Naive thymus-derived CD8-positive, alpha-beta T cell (primary cell): ENCODE measurements at places on chromosomes 1 and 21. TPM values are rescaled to one million over a fixed set of nuclear protein-coding genes. Genes with fewer than 3 reads are reported as not detected.

- peaks cover 24% of the 10 kb centered on the region for H3K27me3 ChIP-seq
- H3K36me3 ChIP-seq: no peaks in the 10 kb centered on the region
- no peak overlapping the region for H3K27ac ChIP-seq
- H3K4me3 ChIP-seq: no peak overlapping the region
Measured at GRCh38 chr1:234102583-234102982, 198.1 kb downstream of the SLC35F3 start.

PTGER3 gene
- total RNA-seq: 0.11 TPM

SLC41A1 gene
- 31.0 TPM for total RNA-seq

GRCh38 chr1:184036517-184036949 is 995 bp downstream of the COLGALT2 start:
- H3K27ac ChIP-seq: no peak overlapping the region
- peak overlapping the region; percentile 68 for H3K4me3 ChIP-seq
- no peaks in the 10 kb centered on the region for H3K36me3 ChIP-seq
- peak; percentile 14 for DNase-seq

- H3K36me3 ChIP-seq: no peaks in the 10 kb centered on the region
- no peak overlapping the region for H3K27ac ChIP-seq
- no peak overlapping the region for H3K4me3 ChIP-seq
- H3K27me3 ChIP-seq: peaks cover 47% of the 10 kb centered on the region
- no peaks in the 10 kb centered on the region for H3K4me1 ChIP-seq
- no peak for DNase-seq
Measured at GRCh38 chr1:15132965-15133364, 20.6 kb upstream of the TMEM51 start.

GRCh38 chr1:48093147-48093546 is 96.0 kb upstream of the TRABD2B start:
- H3K27me3 ChIP-seq: peaks cover 76% of the 10 kb centered on the region
- no peak overlapping the region for H3K27ac ChIP-seq
- H3K4me3 ChIP-seq: no peak overlapping the region
- no peaks in the 10 kb centered on the region for H3K36me3 ChIP-seq
- H3K4me1 ChIP-seq: peaks cover 7% of the 10 kb centered on the region

CRNN gene
- not detected for total RNA-seq

GRCh38 chr1:68954841-68955240 is 458.0 kb upstream of the DEPDC1 start:
- H3K27ac ChIP-seq: no peak overlapping the region
- H3K27me3 ChIP-seq: no peaks in the 10 kb centered on the region
- no peak overlapping the region for H3K4me3 ChIP-seq
- DNase-seq: no peak

C1orf141 gene
- total RNA-seq: not detected

CD55 gene
- 102 TPM for total RNA-seq

GRCh38 chr1:199909137-199909536 is 118.4 kb upstream of the NR5A2 start:
- no peaks in the 10 kb centered on the region for H3K4me1 ChIP-seq
- DNase-seq: no peak
- H3K36me3 ChIP-seq: no peaks in the 10 kb centered on the region
- H3K27me3 ChIP-seq: peaks cover 3% of the 10 kb centered on the region
- no peak overlapping the region for H3K27ac ChIP-seq

ZNF593OS gene
- not detected for total RNA-seq

DNA sequence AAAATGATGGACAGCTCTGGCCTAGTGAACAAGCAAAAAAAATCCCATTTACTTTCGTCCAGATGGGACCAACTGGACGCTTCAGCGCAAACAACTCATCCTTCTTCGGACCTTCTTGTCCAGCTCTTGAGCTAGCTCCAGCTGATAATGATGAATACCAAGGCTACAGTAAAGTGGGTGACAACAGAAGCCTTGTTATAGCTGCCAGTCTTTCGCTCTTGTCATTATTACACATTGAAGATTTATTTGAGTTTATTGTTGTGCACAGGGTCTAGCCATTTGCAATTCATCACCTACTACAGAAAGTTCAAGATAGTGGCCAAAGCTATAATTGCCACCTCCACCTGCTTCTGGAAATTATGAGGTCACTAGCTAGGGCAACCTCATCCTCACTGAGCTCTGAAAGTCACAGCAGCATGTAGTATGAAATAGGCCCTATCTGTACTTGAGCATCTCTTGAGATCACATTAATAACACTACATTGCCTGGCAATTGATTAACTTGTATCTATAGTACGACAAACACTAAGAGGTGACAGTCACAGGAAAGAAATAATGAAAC is 76.9 kb downstream of the GPATCH2 start:
- peaks cover 20% of the 10 kb centered on the region for H3K36me3 ChIP-seq
- no peak overlapping the region for H3K4me3 ChIP-seq
- no peak for DNase-seq
- H3K27ac ChIP-seq: no peak overlapping the region

GRCh38 chr1:171841931-171842761 is 848 bp downstream of the DNM3 start:
- no peak overlapping the region for H3K27ac ChIP-seq
- DNase-seq: no peak
- no peaks in the 10 kb centered on the region for H3K36me3 ChIP-seq
- peaks cover 15% of the 10 kb centered on the region for H3K4me1 ChIP-seq
- peaks cover 10% of the 10 kb centered on the region for H3K27me3 ChIP-seq

PTGFR gene
- not detected for total RNA-seq

NOTCH2 gene
- 65.2 TPM for total RNA-seq

- no peak overlapping the region for H3K4me3 ChIP-seq
- H3K4me1 ChIP-seq: no peaks in the 10 kb centered on the region
- DNase-seq: no peak
- H3K27me3 ChIP-seq: peaks cover 8% of the 10 kb centered on the region
Measured at GRCh38 chr1:56584910-56585528, 5.7 kb upstream of the PLPP3 start.

LRRC7 gene
- total RNA-seq: 1.5 TPM

- no peaks in the 10 kb centered on the region for H3K4me1 ChIP-seq
- no peak for DNase-seq
- no peaks in the 10 kb centered on the region for H3K27me3 ChIP-seq
- H3K4me3 ChIP-seq: no peak overlapping the region
- no peaks in the 10 kb centered on the region for H3K36me3 ChIP-seq
Measured at GRCh38 chr1:9835758-9836631, 12.2 kb upstream of the CLSTN1 start.

DNA sequence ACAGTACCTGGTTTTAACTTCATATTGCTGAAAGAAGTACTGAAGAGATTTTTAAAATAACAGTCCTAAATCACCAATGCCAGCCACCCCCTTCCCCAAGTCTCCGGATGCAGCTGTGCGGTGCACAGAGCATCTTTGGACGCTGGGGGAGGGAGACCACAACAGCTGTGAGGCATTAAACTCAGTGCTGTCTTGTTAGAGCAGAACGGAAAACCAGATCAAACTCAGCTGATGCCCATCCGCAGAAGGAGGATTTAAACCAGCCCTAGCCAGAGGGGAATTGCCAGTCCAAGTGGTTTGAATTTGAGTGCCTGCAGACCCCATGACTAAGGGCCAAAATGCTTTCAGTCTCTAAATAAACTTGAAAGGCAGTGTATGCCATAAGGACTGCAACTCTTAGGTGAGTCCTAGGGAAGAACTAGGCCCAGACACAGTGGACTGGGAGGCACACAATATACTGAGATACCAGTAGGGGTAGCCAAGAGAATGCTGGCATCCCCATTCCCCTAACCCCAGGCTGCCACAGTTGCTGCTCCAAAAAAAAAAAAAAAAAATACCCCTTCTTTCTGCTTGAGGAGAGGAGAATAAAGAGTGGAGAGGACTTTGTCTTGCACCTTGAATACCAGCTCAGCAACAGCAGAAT is 576.2 kb downstream of the NEGR1 start:
- no peaks in the 10 kb centered on the region for H3K4me1 ChIP-seq
- no peak overlapping the region for H3K4me3 ChIP-seq
- H3K27me3 ChIP-seq: no peaks in the 10 kb centered on the region

GRCh38 chr1:150236614-150237100 is 745 bp upstream of the ANP32E start:
- no peak overlapping the region for H3K4me3 ChIP-seq
- DNase-seq: no peak
- no peaks in the 10 kb centered on the region for H3K27me3 ChIP-seq
- H3K36me3 ChIP-seq: no peaks in the 10 kb centered on the region

DNA sequence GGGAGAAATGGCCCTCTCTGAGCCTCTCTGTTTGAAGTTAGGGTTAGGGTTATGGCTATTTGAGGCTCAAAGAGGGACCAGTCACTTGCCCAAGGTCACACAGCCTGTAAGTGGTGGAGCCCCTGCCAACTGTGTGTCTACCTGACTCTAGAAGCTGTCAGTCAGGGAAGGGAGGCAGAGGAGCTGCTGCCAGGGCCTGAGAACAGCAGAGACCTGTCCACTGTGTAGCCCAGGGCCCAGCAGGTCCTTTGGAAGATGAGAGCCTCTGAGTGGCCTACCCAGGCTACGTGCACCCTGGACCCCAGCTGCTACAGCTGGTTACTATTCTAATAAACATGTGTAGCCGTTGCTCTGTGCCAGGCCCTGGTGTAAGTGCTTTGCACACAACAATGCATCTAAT is 15.1 kb upstream of the EDN2 start:
- H3K4me1 ChIP-seq: peaks cover 3% of the 10 kb centered on the region
- no peak for DNase-seq
- peaks cover 6% of the 10 kb centered on the region for H3K27me3 ChIP-seq
- H3K36me3 ChIP-seq: no peaks in the 10 kb centered on the region

VASH2 gene
- total RNA-seq: not detected

TPTE gene
- total RNA-seq: not detected

- peaks cover 33% of the 10 kb centered on the region for H3K27me3 ChIP-seq
- no peak overlapping the region for H3K4me3 ChIP-seq
- H3K4me1 ChIP-seq: no peaks in the 10 kb centered on the region
- no peak for DNase-seq
- H3K36me3 ChIP-seq: peaks cover 13% of the 10 kb centered on the region
- H3K27ac ChIP-seq: no peak overlapping the region
Measured at GRCh38 chr1:7264101-7264500, 478.8 kb downstream of the CAMTA1 start.

- no peaks in the 10 kb centered on the region for H3K27me3 ChIP-seq
- no peak for DNase-seq
- no peaks in the 10 kb centered on the region for H3K4me1 ChIP-seq
- H3K4me3 ChIP-seq: no peak overlapping the region
Measured at GRCh38 chr21:37331411-37331810, 35.2 kb upstream of the DYRK1A start.

DNA sequence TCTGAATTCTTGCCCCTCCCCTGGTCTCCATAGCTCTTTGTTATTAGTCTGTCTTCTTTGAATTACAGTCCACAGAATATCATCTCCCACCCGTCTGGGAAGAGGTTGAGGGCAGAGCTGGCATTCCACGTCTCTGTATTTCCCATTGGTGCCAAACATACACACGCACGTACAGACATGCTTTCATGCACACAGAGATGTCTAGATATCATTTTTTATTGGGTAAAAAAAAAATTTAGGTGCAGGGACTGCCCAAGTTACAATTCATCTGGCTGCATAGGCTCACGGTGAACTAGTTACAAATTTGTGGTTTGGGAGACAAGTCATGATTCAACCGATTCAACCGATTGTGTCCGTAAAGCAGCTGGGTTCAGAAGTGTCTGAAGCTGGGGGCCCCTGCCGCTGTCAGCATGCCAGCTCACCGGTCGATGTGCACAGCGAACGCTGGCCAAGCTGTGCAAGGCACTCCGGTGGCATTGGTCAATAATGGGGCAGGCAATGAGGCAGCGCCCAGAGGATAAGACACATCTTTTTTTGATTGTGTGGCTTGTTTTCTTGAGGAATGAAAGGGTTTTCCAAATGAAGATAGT is 73.7 kb downstream of the KCNN3 start:
- H3K27ac ChIP-seq: peak overlapping the region; percentile 11
- peaks cover 23% of the 10 kb centered on the region for H3K4me1 ChIP-seq
- DNase-seq: no peak
- no peaks in the 10 kb centered on the region for H3K36me3 ChIP-seq
- no peak overlapping the region for H3K4me3 ChIP-seq
- H3K27me3 ChIP-seq: no peaks in the 10 kb centered on the region

MXRA8 gene
- 7.7 TPM for total RNA-seq

GRCh38 chr1:93679546-93679945 is 2.1 kb downstream of the BCAR3 start:
- peaks cover 10% of the 10 kb centered on the region for H3K4me1 ChIP-seq
- DNase-seq: no peak
- H3K27me3 ChIP-seq: peaks cover 32% of the 10 kb centered on the region
- H3K4me3 ChIP-seq: no peak overlapping the region

DNA sequence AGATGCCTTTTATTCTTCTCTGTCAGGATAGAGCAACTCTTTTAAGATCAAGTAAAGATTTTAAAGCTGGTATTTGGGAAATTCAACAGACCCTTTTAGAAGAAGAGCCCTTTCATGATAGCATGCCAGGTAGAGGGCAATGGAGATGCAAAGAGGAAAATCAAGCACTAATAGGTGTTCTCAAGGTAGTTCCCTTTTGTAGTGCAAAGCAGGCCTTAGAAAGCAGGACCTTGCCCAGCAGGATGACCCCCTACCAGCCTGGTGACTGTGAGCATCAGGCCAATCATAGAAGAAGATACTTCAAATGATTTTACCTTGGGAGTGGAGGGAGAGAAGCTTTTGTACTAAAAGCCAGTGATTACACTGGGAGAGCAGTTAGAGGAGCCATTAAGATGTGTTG is 381.4 kb upstream of the ZRANB2 start:
- no peak for DNase-seq
- no peak overlapping the region for H3K27ac ChIP-seq

KCNH1 gene
- total RNA-seq: not detected

- H3K27me3 ChIP-seq: no peaks in the 10 kb centered on the region
- H3K27ac ChIP-seq: no peak overlapping the region
Measured at GRCh38 chr1:214902636-214903320, 179.8 kb upstream of the KCNK2 start.

DNA sequence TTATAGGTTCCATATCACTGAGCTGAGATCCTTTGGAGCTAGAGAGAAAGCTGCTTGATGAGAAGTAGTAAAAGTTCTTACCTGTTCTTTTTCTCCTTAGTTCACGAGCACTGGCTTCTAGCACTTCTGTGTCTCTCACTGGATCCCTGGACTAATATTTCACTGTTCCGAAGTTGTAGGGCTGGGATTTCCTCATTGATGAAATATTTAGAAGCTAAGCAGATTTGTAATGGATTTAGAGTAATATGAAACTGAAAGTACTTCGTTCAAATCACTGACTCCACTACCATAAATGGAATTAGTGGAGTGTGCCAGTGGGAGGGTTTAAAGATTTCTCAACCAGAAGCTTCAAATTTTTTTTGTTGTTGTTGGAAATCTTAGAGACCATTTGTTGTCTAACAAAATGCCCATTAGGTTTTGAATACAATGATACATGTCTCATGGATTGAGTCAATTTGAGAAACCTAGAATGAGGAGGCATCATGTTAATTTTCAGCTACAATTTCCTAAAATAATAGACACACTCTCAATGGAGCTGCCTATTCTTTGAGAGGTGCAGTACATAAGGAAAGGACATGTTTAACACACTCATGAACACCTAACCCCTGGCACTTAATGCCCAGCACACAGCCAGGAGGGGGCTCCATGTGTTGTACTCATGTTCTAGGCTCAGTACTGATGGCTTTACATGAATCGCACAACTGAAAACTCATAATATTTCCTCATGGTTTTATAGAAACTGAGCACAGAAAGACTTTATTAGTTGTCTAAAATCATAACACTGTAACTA is at the start of gene GBP1:
Gene GBP1, minus strand, starts transcription at position 130 of the 790 bp plus-strand sequence. CDS start 1,974 bp downstream, outside the sequence.
- DNase-seq: no peak
- H3K4me1 ChIP-seq: peaks cover 61% of the 10 kb centered on the region
- no peaks in the 10 kb centered on the region for H3K27me3 ChIP-seq
- peaks cover 10% of the 10 kb centered on the region for H3K36me3 ChIP-seq
- H3K4me3 ChIP-seq: peak within 1 kb of the TSS; percentile 93

- H3K4me3 ChIP-seq: peak overlapping the region; percentile 39
- no peak for DNase-seq
- H3K36me3 ChIP-seq: no peaks in the 10 kb centered on the region
- H3K27ac ChIP-seq: no peak overlapping the region
Measured at GRCh38 chr1:223825767-223826748, 19.7 kb downstream of the TP53BP2 start.

GUCA2B gene
- total RNA-seq: not detected
